ENCODE measurements at places on chromosomes 5 and 9.

DNA sequence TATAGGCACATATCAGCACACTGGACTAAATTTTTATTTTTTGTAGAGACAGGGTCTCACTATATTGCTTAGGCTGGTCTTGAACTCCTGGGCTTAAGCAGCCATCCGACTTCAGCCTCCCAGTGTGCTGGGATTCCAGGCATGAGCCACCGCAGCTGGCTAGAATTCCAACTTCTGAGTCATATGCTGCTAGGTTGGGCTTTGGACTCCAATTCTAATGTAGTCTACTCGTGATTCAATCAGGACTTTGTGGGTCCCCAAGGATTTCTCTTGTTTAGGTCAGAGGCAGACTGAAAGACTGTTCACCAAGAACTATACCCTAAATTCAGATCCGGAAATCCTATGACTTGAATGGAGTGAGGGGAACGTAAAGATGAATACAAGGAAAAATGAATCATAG, 68.2 kb upstream of the CHD1 start:
- no peak for DNase-seq

- DNase-seq = no peak
Observed at GRCh38 chr9:31612336-31613030, 772.0 kb upstream of the ACO1 start.

DNA sequence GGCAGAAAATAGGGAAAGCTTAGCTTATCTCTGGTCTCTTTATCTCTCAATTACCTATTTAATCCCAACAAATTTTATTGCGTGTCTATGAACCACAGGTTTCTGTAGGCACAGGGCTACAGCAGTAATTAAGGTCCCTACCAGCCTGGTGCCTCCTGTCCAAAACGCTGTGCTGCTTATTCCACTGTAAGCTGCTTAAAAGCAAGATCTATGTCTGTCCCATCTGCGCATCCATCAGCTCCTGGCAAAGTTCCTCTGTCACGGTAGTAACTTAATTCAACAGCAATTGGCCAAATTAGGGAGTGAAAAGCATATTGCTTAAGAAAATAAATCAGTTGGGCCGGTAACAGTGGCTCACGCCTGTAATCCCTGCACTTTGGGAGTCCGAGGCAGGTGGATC, 235.8 kb upstream of the VLDLR start:
- DNase-seq = no peak

DNA sequence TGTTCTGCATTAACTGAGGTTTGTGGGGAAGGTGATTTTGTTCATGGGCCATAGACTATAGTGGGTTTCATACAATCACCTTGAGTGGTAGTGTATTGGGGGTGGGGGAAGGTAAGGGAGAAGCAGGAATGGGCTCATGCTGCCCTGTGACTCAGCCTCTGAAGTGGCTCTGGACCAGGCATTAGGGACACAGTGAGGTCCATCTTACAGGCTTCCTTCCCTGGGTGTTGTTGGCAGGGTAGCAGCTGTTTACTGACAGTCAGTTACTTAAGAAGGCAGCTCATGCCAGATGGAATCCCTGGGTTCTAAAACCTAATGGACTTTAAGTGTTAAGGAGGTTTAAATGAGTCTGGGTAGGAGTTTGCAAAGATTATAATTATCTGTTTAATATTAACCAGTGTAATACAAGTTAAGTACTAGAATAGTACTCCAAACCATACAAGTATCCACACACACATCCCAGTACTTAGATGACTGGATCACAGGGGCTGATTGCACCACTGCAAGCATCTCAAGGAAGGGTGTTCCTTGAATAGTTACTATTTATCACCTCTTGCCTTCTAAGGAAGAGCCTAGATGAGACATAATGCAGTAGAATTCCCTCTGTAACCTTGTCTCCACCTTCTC, 59.3 kb downstream of the CAST start:
- no peak for DNase-seq

DNA sequence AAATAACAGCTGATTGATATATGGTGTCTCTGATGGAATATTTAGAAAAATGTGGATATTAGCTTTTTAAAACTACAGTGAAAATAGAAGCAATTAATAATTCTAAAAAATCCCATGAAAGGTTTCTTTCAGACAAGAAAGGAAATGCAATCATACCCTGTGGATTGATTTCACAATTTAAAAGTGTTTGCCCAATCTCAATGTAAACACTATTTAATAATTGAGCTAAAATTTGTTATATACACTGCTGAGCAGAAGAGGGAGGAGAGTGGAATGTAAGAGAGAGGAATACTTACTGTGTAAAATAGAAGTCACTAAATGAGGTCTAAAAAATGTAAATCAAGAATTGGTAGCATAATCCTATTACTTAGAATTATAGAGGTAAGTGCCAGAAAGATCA, 76.9 kb downstream of the FEM1C start:
- DNase-seq = no peak

DNA sequence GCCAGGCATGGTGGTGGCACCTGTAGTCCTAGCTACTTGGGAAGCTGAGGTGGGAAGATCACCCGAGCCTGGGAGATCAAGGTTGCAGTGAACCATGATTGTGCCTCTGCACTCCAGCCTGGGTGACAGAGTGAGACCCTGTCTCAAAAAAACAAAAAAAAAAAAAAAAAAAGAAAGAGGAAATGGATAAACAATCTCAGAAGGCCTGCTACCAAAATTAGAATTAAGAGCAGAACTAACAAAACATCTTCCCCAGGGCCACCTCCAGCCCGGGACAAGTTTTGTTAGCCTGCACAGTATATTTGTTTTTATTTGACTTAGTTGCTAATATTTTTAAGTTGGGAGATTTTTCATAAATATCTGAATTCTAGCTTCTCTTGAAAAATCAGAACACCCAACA, 23.1 kb downstream of the PAX5 start:
- DNase-seq = no peak

- DNase-seq = no peak
Observed at GRCh38 chr5:8908055-8908683, 637.7 kb downstream of the SEMA5A start.

DNA sequence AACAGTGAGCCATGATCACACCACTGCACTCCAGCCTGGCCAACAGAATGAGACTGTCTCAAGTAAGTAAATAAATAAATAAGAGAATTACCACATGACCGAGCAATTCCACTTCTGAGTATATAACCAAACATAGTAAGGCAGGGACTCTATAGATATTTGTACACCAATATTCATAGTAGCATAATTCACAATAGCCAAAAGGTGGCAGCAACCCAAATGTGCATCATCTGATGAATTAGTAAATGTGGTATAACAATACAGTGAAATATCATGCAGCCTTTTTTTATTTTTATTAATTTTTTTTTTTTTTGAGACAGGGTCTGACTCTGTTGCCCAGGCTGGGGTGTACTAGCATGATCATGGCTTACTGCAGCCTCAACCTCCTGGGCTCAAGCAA, 33.1 kb downstream of the ALDH7A1 start:
- no peak for DNase-seq

DNA sequence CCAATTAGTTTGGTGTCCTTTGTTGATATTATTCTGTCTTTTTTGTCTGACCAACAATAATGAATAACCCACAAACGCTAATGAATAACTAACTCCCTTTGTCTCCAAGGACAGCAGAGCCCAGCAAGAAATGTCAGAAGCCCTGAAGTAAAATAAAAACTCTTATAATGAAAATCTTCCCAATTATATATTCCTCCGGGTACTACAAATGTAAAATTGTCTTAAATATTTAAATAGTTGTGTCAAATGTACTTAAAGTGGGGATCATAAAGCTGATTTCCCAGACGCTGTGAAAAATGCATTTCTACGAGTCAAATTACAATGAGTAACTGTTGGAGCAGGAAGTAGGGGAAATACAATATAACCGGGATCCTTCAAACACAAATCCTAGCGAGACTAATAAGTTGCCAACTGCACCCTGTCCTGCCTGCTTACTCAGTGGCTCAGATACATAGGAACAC, 22.3 kb downstream of the GLIS3 start:
- no peak for DNase-seq

DNA sequence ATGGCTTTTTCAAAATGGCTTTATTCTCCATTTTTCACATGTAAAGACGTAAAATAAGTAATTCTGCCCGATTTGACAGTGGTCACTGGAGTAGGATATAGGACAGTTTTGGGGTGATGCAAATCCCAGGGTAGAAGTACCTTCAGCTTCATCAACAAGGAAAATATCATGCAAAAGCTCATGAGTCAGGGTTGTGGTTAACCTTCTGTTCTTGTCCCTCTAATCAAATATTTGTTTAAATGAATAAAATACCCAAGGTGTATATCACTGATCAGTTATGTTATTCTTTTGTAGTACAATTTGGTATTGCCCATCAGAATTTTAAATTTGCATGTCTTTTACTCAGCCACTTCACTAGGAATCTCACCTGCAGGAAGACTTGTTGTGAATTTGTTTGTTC, 40.0 kb downstream of the FBXL7 start:
- no peak for DNase-seq

GRCh38 chr5:2502970-2503594, 248.4 kb downstream of the IRX2 start:
- DNase-seq = no peak

Measured in activated effector memory CD4-positive, alpha-beta T cell treated with anti-CD3 and anti-CD28 coated beads, Interleukin-2, amount 50 U/mL, for 16 hours (primary cell).